ENCODE measurements at places on chromosomes 2 and 18. TPM values are rescaled to one million over a fixed set of nuclear protein-coding genes. Genes with fewer than 3 reads are reported as not detected.

- DNase-seq: no peak
- H3K4me3 ChIP-seq: no peak overlapping the region
- no peaks in the 10 kb centered on the region for H3K27me3 ChIP-seq
- no peaks in the 10 kb centered on the region for H3K4me1 ChIP-seq
Measured at GRCh38 chr2:191459158-191459557, 214.0 kb downstream of the MYO1B start.

DNA sequence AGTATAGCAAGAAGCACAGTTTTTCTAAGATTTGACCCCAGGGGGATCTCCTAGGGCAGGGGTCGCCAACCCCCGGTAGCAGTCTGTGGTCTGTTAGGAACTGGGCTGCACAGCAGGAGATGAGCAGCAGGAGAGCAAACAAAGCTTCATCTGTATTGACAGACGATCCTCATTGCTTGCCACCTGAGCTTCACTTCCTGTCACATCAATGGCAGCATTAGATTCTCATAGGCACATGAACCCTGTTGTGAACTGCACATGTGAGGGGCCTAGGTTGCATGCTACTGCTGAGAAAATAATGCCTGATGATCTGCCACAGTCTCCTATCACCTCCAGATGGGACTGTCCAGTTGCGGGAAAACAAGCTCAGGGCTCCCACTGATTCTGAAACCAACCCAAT is 136.2 kb downstream of the RGPD3 start:
- no peaks in the 10 kb centered on the region for H3K4me1 ChIP-seq
- no peaks in the 10 kb centered on the region for H3K36me3 ChIP-seq
- H3K27ac ChIP-seq: no peak overlapping the region
- H3K4me3 ChIP-seq: no peak overlapping the region
- H3K27me3 ChIP-seq: no peaks in the 10 kb centered on the region

DNA sequence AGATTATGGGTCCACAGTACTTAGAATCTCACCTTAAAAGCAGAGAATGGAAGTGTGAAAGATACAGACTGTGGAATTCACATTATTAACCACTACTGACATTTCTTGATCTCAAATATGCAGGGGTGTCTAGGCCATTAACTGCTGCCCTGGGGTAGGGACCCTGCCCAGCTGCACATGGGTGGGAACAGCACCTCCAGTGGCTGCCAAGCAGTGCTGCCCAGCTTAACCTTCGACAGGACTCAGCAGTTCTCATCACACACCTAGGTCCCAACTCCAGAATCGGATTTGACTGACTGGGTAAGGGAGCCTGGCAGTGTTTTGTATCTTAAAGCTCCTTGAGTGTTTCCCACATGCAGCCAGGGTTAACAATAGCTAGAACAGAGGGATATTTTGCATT is 14.9 kb downstream of the ERFE start:
- no peak overlapping the region for H3K27ac ChIP-seq
- no peaks in the 10 kb centered on the region for H3K27me3 ChIP-seq
- H3K36me3 ChIP-seq: peaks cover 40% of the 10 kb centered on the region
- no peak for DNase-seq
- H3K4me3 ChIP-seq: no peak overlapping the region

GRCh38 chr2:175552902-175553301 is 371.4 kb upstream of the ATP5MC3 start:
- H3K4me3 ChIP-seq: no peak overlapping the region
- no peaks in the 10 kb centered on the region for H3K4me1 ChIP-seq
- no peaks in the 10 kb centered on the region for H3K36me3 ChIP-seq
- no peak overlapping the region for H3K27ac ChIP-seq
- no peak for DNase-seq

DNA sequence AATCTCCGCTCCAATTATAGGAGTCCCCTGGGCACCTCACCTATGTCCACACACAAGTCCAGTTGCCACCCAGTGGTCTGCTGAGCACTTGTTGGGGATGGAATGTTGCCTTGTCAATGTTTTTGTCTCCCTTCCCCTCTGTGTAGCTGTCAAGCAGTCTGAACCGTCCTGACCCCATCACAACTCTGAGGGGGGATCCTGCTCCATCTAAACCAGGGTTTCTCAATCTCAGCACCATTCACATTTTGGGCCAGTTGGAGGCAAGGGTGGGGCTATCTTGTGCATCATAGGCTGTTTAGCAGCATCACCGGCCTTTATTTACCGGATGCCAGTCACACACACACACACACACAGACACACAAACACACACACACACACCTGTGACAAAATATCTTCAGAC is 53.0 kb downstream of the CYP26B1 start:
- DNase-seq: no peak
- no peaks in the 10 kb centered on the region for H3K36me3 ChIP-seq
- H3K4me1 ChIP-seq: no peaks in the 10 kb centered on the region
- H3K27me3 ChIP-seq: no peaks in the 10 kb centered on the region
- H3K27ac ChIP-seq: no peak overlapping the region

GRCh38 chr2:136069773-136070172 is 48.2 kb downstream of the CXCR4 start:
- no peaks in the 10 kb centered on the region for H3K4me1 ChIP-seq
- no peak overlapping the region for H3K4me3 ChIP-seq

- H3K4me3 ChIP-seq: no peak overlapping the region
- H3K27ac ChIP-seq: no peak overlapping the region
- H3K27me3 ChIP-seq: no peaks in the 10 kb centered on the region
- no peaks in the 10 kb centered on the region for H3K4me1 ChIP-seq
Measured at GRCh38 chr2:105969552-105969951, 224.5 kb downstream of the UXS1 start.

DNA sequence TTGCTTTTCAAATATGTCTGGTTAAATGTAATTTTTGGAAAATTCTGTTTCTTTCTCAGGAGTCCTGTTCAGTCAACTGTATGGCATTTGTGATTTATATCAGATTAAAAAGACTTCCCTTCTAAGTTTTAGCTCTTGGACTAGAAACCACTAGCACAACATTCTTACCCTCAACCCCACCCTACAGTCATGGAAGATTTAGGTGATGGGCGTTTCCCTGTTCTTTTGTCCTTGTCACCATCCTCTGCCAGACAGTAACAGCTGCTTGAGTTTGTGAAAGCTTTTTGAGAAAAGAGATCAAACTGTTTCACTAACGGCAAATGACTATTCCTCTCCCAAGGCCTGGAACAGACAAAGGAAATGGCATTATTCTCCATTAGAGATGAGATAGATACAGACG is 31.8 kb downstream of the SERPINB5 start:
- H3K27me3 ChIP-seq: no peaks in the 10 kb centered on the region
- no peak overlapping the region for H3K27ac ChIP-seq
- no peak overlapping the region for H3K4me3 ChIP-seq
- no peaks in the 10 kb centered on the region for H3K4me1 ChIP-seq

DNA sequence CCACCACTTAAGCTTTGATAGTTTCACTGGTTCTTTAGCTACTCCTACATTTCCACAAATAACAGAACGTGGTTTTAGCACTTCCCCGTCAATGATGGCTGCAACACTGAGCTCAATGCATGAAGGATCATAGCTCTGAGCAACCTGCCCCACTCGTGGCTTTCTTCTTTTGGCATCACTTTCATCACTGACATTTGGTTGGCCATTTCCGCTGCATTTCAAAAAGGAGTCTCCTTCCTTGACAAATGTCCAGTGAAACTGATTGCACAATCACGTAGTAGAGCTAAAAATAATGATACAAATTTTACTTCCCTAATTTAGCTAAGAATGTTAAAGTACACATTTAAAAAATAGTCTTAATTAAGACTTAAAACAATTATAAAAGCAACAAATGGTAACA is 205.2 kb upstream of the HDAC4 start:
- no peaks in the 10 kb centered on the region for H3K4me1 ChIP-seq
- DNase-seq: peak; percentile 60
- no peak overlapping the region for H3K27ac ChIP-seq
- no peaks in the 10 kb centered on the region for H3K36me3 ChIP-seq
- no peak overlapping the region for H3K4me3 ChIP-seq

LIMS3 gene
- 4.6 TPM for total RNA-seq

TRAK2 gene
- 49.2 TPM for total RNA-seq

APOB gene
- total RNA-seq: 2.1 TPM

DSG4 gene
- total RNA-seq: not detected

Measured in sigmoid colon (tissue), 7 donors.